ENCODE measurements at places on chromosomes 6 and 20. TPM values are rescaled to one million over a fixed set of nuclear protein-coding genes. Genes with fewer than 3 reads are reported as not detected.

The CDH22 gene
- polyA plus RNA-seq, result not detected

The SPATA25 gene
- 3.5 TPM for polyA plus RNA-seq

The SLC22A2 gene
- 13.5 TPM for polyA plus RNA-seq

The PSORS1C1 gene
- not detected for polyA plus RNA-seq

The ANKRD66 gene
- polyA plus RNA-seq, result not detected

The CD24 gene
- polyA plus RNA-seq, result 843 TPM

The CST9 gene
- not detected for polyA plus RNA-seq

The KCNQ5 gene
- 0.31 TPM for polyA plus RNA-seq

The MYH7B gene
- polyA plus RNA-seq, result 1.2 TPM

The RHAG gene
- 0.88 TPM for polyA plus RNA-seq

The SEL1L2 gene
- polyA plus RNA-seq, result not detected

The BTN1A1 gene
- polyA plus RNA-seq, result 0.16 TPM

The PGC gene
- polyA plus RNA-seq, result 0.16 TPM

The ZSCAN23 gene
- 12.3 TPM for polyA plus RNA-seq

The HAO1 gene
- 0.09 TPM for polyA plus RNA-seq

The PLA2G7 gene
- polyA plus RNA-seq, result 2.7 TPM

The CSE1L gene
- polyA plus RNA-seq, result 98.7 TPM

The DYNLT2 gene
- polyA plus RNA-seq, result 9.7 TPM

The ERVFRD-1 gene
- polyA plus RNA-seq, result 0.20 TPM

The BCAS1 gene
- polyA plus RNA-seq, result 2.6 TPM

The SIM1 gene
- 21.6 TPM for polyA plus RNA-seq

The REM1 gene
- polyA plus RNA-seq, result 0.49 TPM

The PNPLA1 gene
- polyA plus RNA-seq, result 2.5 TPM

The SLC17A3 gene
- 1.2 TPM for polyA plus RNA-seq

The NFS1 gene
- polyA plus RNA-seq, result 31.1 TPM

The DUSP15 gene
- polyA plus RNA-seq, result 23.0 TPM

The ZBTB46 gene
- 19.5 TPM for polyA plus RNA-seq

The HCK gene
- 2.5 TPM for polyA plus RNA-seq

The DPPA5 gene
- polyA plus RNA-seq, result not detected

The SLA2 gene
- polyA plus RNA-seq, result 0.40 TPM

The GABRR1 gene
- 1.2 TPM for polyA plus RNA-seq

The BPIFB6 gene
- polyA plus RNA-seq, result not detected

The TENT5A gene
- 4.3 TPM for polyA plus RNA-seq

The HCRTR2 gene
- polyA plus RNA-seq, result 0.23 TPM

The SRSF12 gene
- polyA plus RNA-seq, result 18.1 TPM

The GNAS gene
- polyA plus RNA-seq, result 2,253 TPM

The HLA-DRA gene
- 58.4 TPM for polyA plus RNA-seq

The RSPH4A gene
- polyA plus RNA-seq, result 3.1 TPM

The HLA-DOA gene
- 5.1 TPM for polyA plus RNA-seq

The HTR1E gene
- 0.50 TPM for polyA plus RNA-seq

The LHFPL5 gene
- polyA plus RNA-seq, result 0.40 TPM

All from renal pelvis (tissue), 12 donors.